ENCODE measurements at places on chromosomes 2 and 18. TPM values are rescaled to one million over a fixed set of nuclear protein-coding genes. Genes with fewer than 3 reads are reported as not detected.
A peak's percentile ranks its signal among the peaks of the same experiment; 100 is the strongest.

DNA sequence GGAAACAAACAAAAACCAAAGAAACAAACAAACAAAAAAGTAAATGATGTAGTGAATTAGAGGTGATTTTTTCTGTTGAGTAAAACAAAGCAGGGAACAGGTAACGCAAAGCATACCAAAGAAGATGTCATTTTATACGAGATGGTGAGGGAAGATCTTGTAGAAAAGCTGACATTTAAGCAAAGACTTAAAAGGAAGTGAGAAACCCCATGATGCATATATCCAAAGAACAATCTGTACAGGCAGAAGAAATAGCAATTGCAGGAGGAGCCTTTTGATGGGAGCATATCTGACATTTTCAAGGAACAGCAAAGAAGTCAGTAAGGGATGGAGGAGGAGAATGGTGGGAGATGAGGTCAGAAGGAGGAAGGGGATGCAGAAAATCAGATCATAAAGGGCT, 63.0 kb downstream of the KIDINS220 start:
- H3K36me3 ChIP-seq = peaks cover 35% of the 10 kb centered on the region
- H3K27me3 ChIP-seq = no peaks in the 10 kb centered on the region
- H3K4me3 ChIP-seq = no peak overlapping the region
- DNase-seq = no peak

DNA sequence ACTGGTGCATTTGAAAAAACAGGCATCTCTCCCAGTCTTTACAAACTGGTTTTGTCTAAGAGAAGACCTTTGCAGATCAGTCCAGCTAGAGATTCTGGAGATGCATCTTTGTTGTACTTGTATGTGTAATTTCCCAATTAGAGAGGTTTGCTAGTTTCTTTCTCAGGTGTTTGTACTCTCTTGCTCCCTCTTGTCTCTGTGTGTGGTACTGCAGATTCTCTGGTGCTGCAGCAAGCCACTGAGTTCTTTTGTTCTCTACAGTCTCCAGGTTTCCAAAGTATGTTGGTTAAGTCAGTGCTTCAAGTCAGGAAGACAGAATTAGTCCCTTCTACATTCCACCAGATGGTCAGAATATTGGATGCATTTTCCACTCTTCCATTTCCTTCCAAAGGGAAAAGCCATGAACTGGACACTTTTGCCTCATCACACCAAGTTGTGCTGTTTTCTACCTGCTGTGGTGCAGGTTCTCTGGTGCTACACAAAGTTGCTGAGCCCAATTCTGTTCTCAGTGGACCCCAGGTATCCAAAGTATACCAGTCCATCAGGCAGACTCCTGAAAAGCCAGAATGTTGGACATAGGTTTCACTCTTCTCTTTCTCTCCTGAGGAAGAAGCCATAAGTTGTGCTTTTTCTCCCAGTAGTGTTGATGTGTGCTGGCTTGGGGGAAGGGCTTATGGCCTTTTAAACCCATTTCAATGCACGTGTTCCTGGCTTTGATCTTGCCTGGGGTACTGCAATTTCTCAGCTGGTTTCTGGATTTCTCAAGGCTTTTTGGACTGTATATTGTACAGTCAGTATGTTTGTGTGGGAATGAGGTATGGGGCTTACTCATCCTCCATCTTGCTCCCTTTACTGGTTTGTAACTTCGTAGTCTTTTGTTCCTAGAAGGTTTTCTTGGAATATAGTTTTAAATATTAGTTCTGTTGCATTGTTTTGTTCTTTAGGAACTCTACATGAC, 29.8 kb downstream of the EPC2 start:
- peaks cover 10% of the 10 kb centered on the region for H3K36me3 ChIP-seq
- no peak for DNase-seq
- H3K27me3 ChIP-seq = no peaks in the 10 kb centered on the region
- no peak overlapping the region for H3K4me3 ChIP-seq
- peak overlapping the region; percentile 30 for H3K27ac ChIP-seq
- H3K4me1 ChIP-seq = peaks cover 14% of the 10 kb centered on the region

DNA sequence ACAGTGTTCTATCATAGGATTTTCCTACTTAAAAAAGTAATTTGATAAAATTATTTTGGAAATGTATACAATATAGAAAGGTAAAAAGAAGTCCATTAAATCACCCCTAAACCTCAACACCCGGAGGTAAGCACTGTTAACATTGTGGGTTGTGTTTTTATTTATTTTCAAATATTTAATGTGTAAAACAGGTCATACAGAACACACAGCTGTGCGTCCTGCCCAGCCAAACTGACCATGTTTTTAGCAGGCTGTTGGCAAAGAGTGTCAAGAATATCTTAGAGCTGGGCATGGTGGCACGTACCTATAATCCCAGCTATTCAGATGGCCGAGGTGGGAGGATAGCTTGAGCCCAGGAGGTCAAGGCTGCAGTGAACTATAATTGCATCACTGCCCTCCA, 78.8 kb upstream of the ZNF532 start:
- no peak for DNase-seq
- H3K27me3 ChIP-seq = no peaks in the 10 kb centered on the region
- no peak overlapping the region for H3K4me3 ChIP-seq
- H3K36me3 ChIP-seq = peaks cover 3% of the 10 kb centered on the region
- H3K27ac ChIP-seq = no peak overlapping the region

DNA sequence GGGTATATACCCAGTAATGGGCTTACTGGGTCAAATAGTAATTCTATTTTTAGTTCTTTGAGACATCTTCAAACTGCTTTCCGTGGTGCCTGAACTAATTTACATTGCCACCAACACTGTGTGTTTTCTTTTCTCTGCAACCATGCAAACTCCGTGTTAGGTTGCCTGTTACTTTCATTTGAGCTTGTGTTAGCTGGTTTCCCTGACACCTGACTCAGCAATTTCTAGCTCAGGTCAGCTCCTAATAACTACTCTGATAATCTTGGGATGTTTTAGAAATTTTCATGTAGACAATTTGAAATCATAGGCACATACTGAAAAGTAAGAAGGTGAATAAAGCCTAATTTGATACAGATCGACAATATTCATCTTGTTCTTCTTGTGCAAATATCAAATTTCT, 132.3 kb downstream of the ADCYAP1 start:
- DNase-seq = no peak
- no peaks in the 10 kb centered on the region for H3K4me1 ChIP-seq

- no peaks in the 10 kb centered on the region for H3K36me3 ChIP-seq
- DNase-seq = no peak
- peaks cover 5% of the 10 kb centered on the region for H3K4me1 ChIP-seq
- H3K4me3 ChIP-seq = no peak overlapping the region
- peaks cover 36% of the 10 kb centered on the region for H3K27me3 ChIP-seq
- no peak overlapping the region for H3K27ac ChIP-seq
These were observed 51.0 kb upstream of the FAHD2A start for GRCh38 chr2:95351598-95351915.

- H3K36me3 ChIP-seq = peaks cover 21% of the 10 kb centered on the region
- no peak overlapping the region for H3K27ac ChIP-seq
- no peak for DNase-seq
These were observed 58.1 kb downstream of the COA5 start for GRCh38 chr2:98550165-98550564.

GRCh38 chr2:101763496-101764333, 66.2 kb downstream of the MAP4K4 start:
- H3K27ac ChIP-seq = no peak overlapping the region
- DNase-seq = no peak
- peaks cover 4% of the 10 kb centered on the region for H3K36me3 ChIP-seq
- H3K27me3 ChIP-seq = no peaks in the 10 kb centered on the region
- H3K4me1 ChIP-seq = peaks cover 68% of the 10 kb centered on the region

- H3K27ac ChIP-seq = peak overlapping the region; percentile 19
- H3K4me3 ChIP-seq = no peak overlapping the region
- H3K27me3 ChIP-seq = peaks cover 12% of the 10 kb centered on the region
These were observed 153.5 kb downstream of the PXDN start for GRCh38 chr2:1590596-1591460.

- no peak for DNase-seq
- no peaks in the 10 kb centered on the region for H3K27me3 ChIP-seq
- no peak overlapping the region for H3K27ac ChIP-seq
- H3K36me3 ChIP-seq = peaks cover 2% of the 10 kb centered on the region
- no peak overlapping the region for H3K4me3 ChIP-seq
These were observed 25.4 kb downstream of the SP100 start for GRCh38 chr2:230441227-230441897.

DNA sequence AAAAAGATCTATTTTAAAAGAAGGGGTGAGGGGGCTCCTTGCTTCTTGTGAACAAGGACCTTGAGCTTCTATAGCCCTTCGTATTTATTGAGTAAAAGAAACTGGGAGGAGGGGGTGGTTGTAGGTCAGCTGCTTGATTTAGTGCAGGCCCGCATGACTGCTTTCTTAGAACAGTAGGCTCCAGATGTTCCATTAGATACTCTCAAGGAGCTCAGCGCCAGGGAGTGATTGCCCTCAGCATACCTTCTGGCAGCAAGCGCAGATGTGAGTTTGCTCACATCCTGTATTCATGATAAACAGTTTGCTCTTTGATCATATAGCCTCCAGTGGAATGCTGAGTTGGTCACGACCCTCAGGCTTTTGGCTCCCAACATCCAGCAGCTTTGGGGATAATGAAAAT, 108.9 kb upstream of the XPO1 start:
- H3K4me3 ChIP-seq = no peak overlapping the region

DNA sequence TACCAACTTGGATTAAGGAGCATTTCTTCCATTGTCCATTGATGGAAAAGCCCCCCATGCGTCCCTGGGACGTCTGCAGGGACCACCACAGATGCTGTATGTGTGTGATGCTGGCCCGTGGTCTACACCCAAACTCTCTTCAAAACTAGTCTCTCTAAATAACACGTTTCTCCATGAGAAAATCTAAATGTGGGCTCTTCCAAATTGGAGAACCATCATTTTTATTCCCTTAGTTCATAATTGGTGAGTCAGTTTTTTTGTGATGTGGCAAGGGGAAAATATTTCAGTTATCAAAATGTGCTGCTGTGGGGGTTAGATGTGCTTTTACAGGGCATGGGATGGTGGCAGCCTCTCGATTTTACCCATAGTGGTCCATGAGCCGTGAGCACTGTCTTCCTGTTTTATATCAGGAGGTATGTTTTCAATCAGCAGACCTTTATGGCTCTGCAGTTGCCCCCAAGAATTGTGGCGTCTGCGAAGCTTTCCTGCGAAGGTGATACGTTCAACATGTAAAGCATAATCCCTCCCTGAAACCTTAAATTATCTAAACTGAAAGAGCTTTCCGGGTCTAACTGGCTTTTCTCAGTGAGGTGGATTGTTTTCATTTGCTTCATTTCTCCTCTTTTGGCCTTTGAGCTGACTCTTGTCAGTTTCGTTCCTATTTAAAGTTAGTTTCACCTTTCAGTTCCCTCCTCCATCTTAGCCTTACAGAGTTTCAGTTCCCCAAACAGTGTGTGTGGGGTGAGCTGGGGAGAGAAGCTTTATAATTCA, 78.4 kb downstream of the SETBP1 start:
- peak overlapping the region; percentile 21 for H3K27ac ChIP-seq
- H3K4me3 ChIP-seq = peak overlapping the region; percentile 3
- H3K4me1 ChIP-seq = peaks cover 58% of the 10 kb centered on the region
- no peak for DNase-seq
- H3K27me3 ChIP-seq = no peaks in the 10 kb centered on the region

GRCh38 chr2:173359231-173359630, 4.6 kb downstream of the CDCA7 start:
- H3K27ac ChIP-seq = no peak overlapping the region
- H3K27me3 ChIP-seq = peaks cover 12% of the 10 kb centered on the region
- peaks cover 22% of the 10 kb centered on the region for H3K36me3 ChIP-seq
- no peak for DNase-seq

DNA sequence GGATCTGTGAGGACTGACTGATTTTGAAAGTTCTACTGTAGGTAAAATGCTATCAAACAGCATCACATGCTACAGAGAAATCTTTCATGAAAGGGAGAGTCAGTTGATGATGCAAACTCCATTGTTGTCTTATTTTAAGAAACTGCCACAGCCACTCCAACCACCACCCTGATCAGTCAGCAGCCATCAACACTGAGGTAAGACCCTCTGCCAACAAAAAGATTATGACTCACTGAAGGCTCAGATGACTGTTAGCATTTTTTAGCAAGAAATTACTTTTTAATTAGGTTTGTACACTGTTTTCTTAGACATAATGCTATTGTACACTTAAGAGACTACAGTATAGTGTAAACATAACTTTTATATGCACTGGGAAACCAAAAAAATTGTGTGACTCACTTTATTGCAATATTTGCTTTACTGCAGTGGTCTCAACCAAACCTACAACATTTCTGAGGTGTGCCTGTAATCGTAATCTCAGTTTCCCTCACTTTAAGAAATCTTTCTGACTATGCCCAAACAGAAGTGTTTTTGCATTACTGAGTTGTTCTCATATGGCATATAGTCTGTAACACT, 42.8 kb downstream of the METTL8 start:
- peaks cover 4% of the 10 kb centered on the region for H3K36me3 ChIP-seq
- no peaks in the 10 kb centered on the region for H3K27me3 ChIP-seq
- H3K27ac ChIP-seq = no peak overlapping the region
- DNase-seq = no peak
- no peak overlapping the region for H3K4me3 ChIP-seq

The CERKL gene
- 2.9 TPM for total RNA-seq

The ERFE gene
- 0.29 TPM for total RNA-seq

Measured in type B pancreatic cell (in vitro differentiated cells).